ENCODE measurements at places on chromosomes 13 and 19. TPM values are rescaled to one million over a fixed set of nuclear protein-coding genes. Genes with fewer than 3 reads are reported as not detected.

Gene CERS1
- total RNA-seq, result 11.7 TPM

Gene KLK3
- not detected for total RNA-seq

Gene HS6ST3
- 1.2 TPM for total RNA-seq

Gene DIAPH3
- total RNA-seq, result 19.5 TPM

Gene CDC42EP5
- total RNA-seq, result 0.35 TPM

- DNase-seq, result no peak
Observed at GRCh38 chr19:15992014-15992413, 43.2 kb downstream of the OR10H4 start.

- DNase-seq, result no peak
Observed at GRCh38 chr13:59513686-59514085, 650.0 kb downstream of the DIAPH3 start.

- DNase-seq, result no peak
Observed at GRCh38 chr13:93344048-93344705, 117.6 kb downstream of the GPC6 start.

DNA sequence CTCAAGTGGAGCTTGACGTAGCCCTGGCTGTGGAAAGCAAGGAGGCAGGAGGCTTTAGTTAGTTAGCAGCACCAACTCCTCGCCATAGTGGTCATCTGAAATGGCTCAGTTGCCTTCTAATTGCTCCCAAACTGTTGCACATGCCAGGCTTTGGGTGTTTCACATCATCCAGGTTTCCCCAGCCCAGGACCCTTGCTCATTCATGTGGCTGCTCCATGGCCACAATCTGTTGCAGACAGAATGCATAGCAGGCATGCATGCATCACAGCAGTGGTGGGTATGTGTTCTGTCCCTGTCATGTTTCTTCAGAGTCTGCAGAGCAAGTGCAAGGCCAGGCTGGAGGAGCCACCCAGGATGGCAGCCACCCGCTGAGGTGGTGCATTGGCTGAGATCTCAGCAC is 407.6 kb downstream of the TSHZ3 start:
- no peak for DNase-seq

DNA sequence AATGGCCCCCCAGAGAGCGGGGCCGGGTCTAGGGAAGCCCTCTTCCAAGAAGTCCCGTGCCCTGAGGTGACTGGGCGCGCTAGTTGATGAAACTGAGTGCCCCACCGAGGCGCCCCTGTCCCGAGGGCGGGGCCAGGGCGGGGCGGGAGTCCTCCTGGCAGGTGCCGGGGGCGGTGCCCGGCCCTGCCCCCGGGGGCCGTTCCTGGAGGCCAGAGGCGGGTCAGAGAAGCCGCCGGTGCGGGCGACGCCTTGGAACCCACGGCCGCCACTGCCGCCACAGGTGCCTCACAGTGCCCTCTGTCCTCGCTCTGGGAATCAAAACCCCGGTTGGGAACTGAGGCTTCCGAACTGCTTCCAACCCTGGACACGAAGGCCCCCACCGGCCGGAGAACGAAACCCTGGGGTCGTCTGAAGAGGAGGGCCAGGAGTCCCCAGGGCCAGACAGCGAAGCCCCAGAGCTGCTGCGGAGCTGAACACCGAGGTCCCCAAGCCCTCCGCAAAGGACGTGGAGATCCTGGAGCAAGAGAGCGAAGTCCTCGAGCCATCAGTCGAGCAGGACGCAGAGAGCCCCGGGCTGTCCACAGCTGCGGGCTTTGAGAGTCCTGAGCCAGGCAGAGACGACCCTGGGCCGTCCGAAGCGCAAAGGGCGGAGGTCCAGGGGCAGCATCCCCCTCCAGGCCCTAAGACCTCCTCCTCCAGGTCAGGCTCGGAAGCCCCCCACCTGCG is at the start of gene MISP3:
Gene MISP3 (plus strand): TSS at position 252 of the 726 bp plus-strand sequence. CDS start 524 bp downstream, outside the sequence.
- peak; percentile 46 for DNase-seq

GRCh38 chr13:112443191-112443994 is 67.2 kb downstream of the SPACA7 start:
- peak; percentile 69 for DNase-seq

GRCh38 chr19:53957448-53958167 is 5.1 kb upstream of the CACNG8 start:
- DNase-seq, result peak; percentile 85

GRCh38 chr19:1811942-1812425 is at the start of gene ATP8B3:
Gene ATP8B3, minus strand, starts transcription at chr19:1812276. Its CDS starts 540 bp downstream, at chr19:1811736.
- peak; percentile 61 for DNase-seq

DNA sequence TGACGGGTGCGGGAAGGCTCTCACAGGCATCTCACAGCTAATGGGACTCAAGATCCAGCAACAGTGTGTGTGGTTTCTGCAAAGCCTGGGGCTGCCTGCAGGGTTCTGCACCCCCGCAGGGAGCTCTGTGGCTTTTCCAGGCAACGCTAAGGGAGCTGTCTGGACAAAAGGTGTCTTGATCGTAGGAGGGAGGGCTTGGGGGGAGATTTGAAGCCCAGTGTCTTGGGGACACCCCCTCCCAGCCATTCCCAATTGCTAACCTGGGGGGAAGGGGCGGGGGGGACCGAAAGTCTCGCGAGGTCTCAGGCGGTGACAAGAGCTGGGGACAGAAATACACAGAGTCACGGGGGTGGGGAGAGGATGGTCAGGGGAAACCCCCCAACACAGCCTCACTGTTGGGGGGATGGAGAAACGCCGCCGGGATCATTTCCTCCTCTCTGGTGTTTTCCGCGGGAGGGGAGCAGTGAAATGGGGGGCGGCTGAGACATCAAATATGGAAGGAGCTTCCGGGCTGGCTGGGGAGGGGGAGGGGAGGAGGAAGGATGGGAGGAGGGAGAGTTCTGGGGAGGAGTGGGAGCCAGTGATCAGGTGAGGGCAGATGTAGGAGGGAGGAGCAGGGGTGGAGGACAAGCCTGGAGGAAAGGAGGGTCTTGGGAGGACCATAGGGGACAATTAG is 13.3 kb downstream of the KCNC3 start:
- DNase-seq, result peak; percentile 86

- DNase-seq, result no peak
Observed at GRCh38 chr13:113612607-113613006, 28.1 kb downstream of the TFDP1 start.

- peak; percentile 22 for DNase-seq
Observed at GRCh38 chr13:99610702-99611289, 109.5 kb downstream of the TM9SF2 start.

- DNase-seq, result peak; percentile 56
Observed at GRCh38 chr19:50718255-50719118, 1.1 kb downstream of the SHANK1 start.

GRCh38 chr19:11102944-11103343 is 13.7 kb downstream of the LDLR start:
- DNase-seq, result no peak

DNA sequence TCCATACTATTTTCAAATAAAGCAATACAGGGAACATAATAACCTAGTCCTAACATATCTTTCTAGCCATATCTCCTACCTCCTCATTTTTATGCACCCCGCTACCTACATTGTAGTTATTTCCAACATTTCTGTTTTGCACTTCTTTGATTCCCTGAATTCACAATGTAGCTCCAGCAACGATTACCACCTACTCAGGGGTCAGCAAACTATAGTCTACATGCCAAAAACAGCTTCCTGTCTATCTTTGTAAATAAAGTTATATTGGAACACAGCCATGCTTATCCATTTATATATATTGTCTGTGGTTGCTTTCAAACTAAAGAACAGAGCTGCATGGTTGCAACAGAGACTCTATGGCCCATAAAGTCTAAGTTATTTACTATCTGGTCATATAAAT is 16.7 kb downstream of the MYCBP2 start:
- no peak for DNase-seq

Measured in GM23338 (cell line).